ENCODE measurements at places on chromosomes 1 and 21. TPM values are rescaled to one million over a fixed set of nuclear protein-coding genes. Genes with fewer than 3 reads are reported as not detected.

Gene ANGPTL3
- not detected for total RNA-seq

DNA sequence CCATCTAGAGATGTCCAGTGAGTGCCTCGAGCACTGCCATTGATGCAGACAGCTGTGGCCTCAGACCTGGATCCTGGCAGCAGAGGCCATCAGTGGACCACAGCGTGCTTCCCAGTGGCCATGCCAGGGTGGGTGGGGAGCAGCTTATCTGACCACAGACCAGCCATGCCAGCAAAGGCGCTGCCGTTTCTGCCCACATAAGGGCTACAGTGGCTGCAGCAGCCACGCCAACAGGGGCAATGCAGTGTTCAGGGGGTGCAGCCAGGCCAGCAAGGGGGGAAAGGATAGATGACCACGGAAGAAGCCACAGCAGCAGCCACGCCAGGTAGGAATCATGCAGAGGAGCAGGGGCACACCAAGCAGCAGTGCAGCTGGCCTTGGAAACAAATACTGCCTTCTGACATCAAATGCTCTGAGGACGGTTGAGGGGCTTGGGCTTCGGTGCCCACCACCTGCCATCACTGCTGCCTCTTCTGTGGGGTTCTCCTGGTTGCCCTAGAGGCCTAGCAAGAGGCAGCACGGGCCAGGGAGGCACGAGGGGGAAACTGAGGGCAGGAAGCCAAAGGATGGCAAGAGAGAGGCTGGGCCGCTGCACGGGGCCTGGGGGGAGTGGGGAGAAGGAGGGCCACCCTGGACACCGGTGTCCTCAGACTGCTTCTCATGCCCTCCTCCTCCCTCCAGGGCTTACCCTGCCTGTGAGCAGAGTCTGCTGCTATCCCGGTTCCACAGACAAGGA, 94.7 kb upstream of the RUNX3 start:
- no peak for DNase-seq

Gene IFI44L
- 22.6 TPM for total RNA-seq

- DNase-seq: no peak
These were observed 174.1 kb downstream of the KCNJ6 start for GRCh38 chr21:37742115-37742514.

All from aorta (tissue), 5 donors.